ENCODE measurements at places on chromosomes 3 and 15. TPM values are rescaled to one million over a fixed set of nuclear protein-coding genes. Genes with fewer than 3 reads are reported as not detected.

GRCh38 chr3:186361762-186362536 lies at the start of gene DGKG:
DGKG (minus strand) TSS chr3:186362234; CDS start chr3:186320459, 41,775 bp downstream.
- no peak for DNase-seq

DNA sequence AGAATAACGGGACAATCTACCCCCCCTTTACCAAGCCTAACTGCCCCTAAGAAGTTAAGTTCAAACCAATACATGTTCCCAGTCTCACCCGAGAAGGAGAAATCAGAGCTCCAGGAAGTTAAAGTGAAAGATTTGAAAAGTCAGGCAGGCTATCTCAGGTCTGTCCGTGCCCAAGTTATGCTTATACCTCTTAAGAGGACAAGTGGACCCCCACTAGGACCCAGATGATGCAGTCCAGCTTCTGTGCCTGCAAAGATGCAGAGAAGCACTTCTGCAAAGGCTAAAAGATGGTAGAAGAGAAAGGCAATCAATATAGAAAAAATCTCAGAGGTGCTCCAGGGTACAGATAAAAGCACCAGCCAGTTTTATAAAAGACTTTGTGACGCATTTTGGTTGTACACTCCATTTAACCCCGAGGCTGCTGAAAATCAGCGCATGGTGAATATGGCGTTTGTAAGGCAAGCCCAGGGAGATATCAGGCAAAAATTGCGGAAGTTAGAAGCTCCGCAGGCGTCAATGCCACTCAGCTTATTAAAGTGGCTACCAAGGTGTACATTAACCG lies 9.8 kb upstream of the SLC9C1 start:
- peak; percentile 77 for DNase-seq

CDHR4 gene
- total RNA-seq: 27.0 TPM

GRCh38 chr3:153042088-153042487 lies 119.9 kb upstream of the RAP2B start:
- DNase-seq: no peak

- no peak for DNase-seq
Observed at GRCh38 chr3:177295116-177295515, 97.8 kb upstream of the TBL1XR1 start.

GNB4 gene
- 33.7 TPM for total RNA-seq

GABRR3 gene
- 0.09 TPM for total RNA-seq

BCHE gene
- 4.1 TPM for total RNA-seq

DNA sequence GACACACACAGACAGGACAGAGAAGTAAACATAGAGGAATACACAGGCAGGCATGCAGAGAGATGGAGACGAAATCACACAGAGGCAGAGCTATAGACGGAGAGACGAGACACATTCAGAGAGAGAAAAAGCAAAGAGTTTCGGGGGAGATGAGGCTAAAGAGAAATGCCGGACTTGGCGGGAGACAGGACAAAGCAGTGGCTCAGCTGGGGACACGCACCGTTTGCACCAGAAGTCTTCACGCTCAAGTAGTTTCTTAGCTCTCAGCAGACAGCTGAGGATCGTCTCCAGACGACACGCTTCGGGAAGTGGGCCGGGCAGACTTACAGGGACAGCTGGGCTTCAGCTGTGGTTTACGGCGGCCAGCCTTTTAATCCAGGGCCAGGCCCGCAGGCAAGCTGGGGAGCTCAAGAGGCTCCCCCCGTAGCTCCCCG lies 56.2 kb upstream of the DLG1 start:
- peak; percentile 93 for DNase-seq

- DNase-seq: no peak
Observed at GRCh38 chr3:177680472-177680821, 483.2 kb upstream of the TBL1XR1 start.

GRCh38 chr3:4804161-4805058 lies 174.8 kb upstream of the BHLHE40 start:
- no peak for DNase-seq

LRTM1 gene
- not detected for total RNA-seq

GHSR gene
- total RNA-seq: not detected

SLC24A5 gene
- not detected for total RNA-seq

DNA sequence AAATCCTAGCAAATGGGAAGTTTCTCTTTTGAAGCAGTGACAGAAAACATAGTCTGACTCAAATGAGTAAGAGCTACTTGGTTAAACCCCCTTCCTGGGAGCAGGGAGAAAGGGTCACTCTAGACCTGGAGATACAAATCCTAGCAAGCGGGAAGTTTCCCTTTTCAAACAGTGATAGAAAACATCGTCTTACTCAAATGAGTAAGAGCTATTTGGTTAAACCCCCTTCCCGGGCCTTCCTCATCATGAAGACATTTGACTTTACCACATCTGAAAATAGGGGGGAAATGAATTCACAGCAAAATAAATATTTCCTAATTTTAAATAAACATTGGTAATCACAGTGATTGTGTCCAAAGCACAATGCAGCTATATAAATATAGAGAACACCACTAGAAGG lies 79.2 kb downstream of the FOXB1 start:
- DNase-seq: no peak

DNA sequence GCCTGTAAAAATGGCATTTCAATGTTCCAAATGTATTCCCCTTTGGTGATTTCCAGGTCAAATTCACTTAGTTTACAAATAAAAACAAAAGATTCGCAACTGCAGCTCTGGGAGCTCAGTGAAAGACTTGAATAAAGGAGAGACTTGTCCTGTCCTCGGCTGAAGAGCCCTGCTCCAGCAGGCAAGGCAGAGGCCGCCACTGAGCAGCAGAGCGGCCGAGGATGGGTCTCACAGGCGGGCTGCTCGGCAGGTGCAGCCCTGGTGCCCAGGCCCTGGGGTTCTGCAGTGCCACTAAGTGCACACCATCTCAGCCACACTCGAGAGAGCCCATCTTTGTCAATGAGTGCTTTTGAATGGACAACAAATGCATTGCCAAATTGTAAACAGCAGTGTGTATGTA lies 856.2 kb downstream of the AGBL1 start:
- DNase-seq: no peak

PLCL2 gene
- total RNA-seq: 16.7 TPM

- DNase-seq: no peak
Observed at GRCh38 chr3:79898907-79899306, 131.1 kb upstream of the ROBO1 start.

GRCh38 chr3:196115678-196116083 lies 33.8 kb upstream of the TFRC start:
- no peak for DNase-seq

GRCh38 chr15:93866948-93867347 lies 364.4 kb upstream of the MCTP2 start:
- no peak for DNase-seq

- DNase-seq: no peak
Observed at GRCh38 chr3:70992131-70992530, 591.4 kb downstream of the FOXP1 start.

DNA sequence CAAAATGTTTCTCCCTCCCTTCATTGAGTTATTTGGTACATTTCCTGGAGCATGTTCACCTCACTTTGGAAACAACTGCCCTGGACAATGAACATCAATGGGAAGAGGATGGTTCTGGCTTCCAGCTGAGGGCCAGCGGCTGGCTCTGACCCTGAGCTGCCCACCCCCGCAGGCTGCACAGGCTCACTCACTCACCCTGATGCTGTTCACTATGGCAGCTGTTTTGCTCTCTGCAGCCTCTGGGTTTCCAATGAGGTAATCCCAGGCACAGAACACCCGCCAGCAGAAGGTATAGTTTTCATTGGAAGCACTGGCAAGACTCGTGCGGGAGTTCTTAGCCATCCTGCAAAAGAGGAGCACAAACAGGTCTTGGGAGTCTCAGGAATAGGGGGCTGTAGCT lies 17.8 kb downstream of the TMC3 start:
- no peak for DNase-seq

VGLL3 gene
- 49.2 TPM for total RNA-seq

PLA2G4D gene
- total RNA-seq: 0.15 TPM

- peak; percentile 40 for DNase-seq
Observed at GRCh38 chr15:60745469-60746061, 266.6 kb upstream of the ICE2 start.

DNA sequence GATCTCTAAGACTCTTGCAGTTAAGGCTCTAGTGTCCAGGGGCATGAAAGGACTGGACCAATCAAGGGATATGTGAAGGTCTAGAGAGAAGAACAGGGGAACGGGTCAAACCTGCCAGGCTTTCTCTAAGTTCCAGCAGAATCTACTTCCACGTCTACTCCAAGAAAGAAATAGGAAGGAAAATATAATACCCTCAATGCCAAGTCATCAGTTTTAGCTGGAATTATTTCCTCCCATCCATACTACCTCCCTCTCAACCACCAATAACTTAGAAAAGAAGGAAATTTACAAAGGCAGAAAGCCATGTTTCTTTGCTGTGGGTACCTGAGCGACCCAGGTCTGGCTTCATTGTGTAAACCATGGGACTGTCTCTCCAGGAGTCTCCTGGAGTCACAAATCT lies 7.8 kb downstream of the SHC4 start:
- DNase-seq: no peak

DNA sequence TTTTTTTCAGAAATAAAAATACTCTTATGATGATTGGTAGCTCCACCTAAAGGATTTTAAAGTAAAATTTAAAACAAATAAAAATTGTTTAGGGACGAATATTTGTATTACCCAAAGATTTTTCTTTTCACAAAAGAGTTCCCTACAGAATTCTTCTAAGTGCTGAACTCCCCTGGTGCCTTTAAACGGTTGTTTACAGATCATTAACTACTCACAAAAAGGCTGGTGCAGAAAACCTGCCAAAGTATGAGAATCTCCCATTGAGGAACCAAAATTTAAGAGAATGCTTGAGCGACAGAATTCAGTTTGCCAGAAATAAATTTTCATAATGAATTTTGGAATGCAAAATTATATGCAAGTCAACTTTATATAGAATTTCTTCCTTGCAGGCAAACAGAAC lies 497.8 kb upstream of the NR2F2 start:
- DNase-seq: no peak

- DNase-seq: no peak
Observed at GRCh38 chr3:139541532-139542288, 2.2 kb upstream of the RBP1 start.

PLIN1 gene
- total RNA-seq: 0.43 TPM

- no peak for DNase-seq
Observed at GRCh38 chr3:42067326-42067725, 23.8 kb upstream of the TRAK1 start.

- DNase-seq: peak; percentile 53
Observed at GRCh38 chr3:105101603-105102002, 265.1 kb upstream of the ALCAM start.

SPINK8 gene
- not detected for total RNA-seq

- no peak for DNase-seq
Observed at GRCh38 chr3:151974067-151974466, 100.6 kb downstream of the SUCNR1 start.

ADAMTSL3 gene
- total RNA-seq: 11.7 TPM

GRCh38 chr3:125694761-125695294 lies 99.5 kb upstream of the OSBPL11 start:
- no peak for DNase-seq

DNA sequence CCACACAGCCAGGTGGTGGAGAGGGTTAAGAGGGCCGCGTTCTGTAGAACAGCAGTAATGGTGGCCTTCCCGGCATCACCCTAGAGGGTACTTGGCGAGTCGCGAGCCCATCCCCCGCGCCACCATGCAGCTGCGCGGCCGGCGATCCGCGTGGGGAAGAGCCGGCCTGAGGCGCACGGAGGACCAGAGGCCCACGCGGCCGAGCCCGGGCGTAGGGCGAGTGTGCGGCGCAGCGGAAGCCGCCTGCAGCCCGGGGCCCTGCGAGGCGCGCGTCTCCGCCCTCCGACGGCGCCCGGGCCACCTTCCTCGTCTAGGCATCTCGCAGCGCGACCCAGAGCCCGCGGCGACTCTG lies 423 bp downstream of the TKT start:
- peak; percentile 47 for DNase-seq

DNA sequence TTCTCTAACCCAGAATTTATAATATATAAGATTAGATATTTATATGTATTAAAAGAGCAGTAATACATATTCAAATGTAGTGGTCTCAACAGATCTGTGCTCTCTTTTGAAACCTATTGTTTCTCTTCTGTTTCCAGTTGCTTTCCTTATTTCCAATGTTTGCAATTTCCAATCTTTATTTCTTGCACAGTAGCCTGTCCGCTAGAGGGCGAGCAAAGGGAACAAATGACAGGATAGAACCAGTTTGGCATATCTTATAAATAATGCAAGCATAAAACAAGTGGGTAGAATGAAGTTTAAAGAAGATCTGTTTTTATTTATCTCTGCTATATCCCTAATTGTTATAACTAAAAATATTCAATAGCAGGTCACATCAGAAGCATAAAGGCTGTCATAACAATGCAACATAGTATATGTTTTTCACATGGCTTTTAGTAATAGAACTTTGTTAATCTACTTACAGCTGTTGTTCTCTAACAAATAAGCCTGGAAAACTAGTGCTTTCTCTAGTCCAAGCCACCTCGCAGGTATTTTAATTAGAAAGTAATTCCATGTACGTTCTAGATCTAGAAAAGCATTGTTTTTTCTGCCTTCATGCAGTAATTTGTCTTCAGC lies 15.1 kb upstream of the TCAIM start:
- DNase-seq: peak; percentile 85

GRCh38 chr3:38311476-38311875 lies 29.4 kb downstream of the SLC22A14 start:
- no peak for DNase-seq

GRCh38 chr15:60889491-60889890 lies 339.6 kb downstream of the RORA start:
- no peak for DNase-seq

GRCh38 chr3:48702320-48702920 lies 14.6 kb downstream of the IP6K2 start:
- DNase-seq: no peak

RAB6B gene
- total RNA-seq: 5.1 TPM

DNA sequence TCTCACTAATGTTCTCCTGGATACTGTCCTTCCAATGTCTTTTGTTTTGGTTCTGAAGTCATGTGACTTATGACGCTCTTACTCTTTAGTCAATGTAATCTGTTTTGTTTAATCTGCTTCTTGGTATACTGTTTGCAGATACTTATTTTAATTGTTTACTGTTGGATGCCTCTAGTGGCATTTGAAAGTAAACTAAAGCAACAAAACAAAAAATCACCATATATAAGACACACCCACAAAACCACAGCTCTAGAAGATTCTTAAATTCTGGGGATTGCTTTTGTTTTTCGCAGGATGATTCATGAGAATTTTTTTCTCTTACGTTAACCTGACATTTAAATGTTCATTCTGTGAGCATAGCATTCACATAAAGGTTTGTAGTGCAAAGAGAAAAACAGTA lies 16.8 kb downstream of the SLC25A26 start:
- DNase-seq: no peak

DNA sequence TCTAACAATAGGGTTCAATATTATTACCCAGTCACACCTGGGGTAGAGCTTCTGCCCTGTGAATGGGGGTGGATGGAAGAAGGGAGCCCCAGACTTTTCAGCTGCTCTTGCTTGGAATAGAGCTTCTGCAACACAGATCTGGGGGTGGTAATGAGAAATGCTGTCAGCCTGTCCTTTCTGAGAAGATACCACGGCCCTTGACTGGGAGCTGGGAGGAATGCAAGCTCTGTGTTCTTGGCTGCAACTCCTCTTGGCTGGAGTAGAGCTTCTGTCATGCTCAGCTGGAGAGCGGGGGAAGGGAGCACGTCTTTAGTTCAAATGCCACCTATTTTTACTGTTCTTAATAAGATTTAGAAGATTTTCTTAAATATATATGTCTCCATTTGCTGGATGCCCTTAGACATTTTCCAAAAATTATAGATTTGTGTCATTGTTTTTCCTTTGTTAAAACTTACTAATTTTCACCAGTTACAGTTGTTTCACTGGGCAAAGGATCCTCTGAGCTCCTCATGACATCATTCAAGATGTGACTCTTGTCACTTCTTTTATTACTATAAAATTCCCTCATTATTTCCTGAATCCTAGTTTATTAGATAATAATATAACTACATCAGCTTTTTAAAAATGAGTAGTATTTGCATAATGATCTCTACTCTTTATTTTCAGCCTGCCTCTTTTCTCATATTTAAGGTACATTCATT lies 180.0 kb upstream of the TGFBR2 start:
- DNase-seq: peak; percentile 73

Data from lung (tissue), 17 donors.